ENCODE measurements at places on chromosomes 4 and X. TPM values are rescaled to one million over a fixed set of nuclear protein-coding genes. Genes with fewer than 3 reads are reported as not detected.

SYTL5 gene
- total RNA-seq: 0.21 TPM

MAP3K15 gene
- total RNA-seq: not detected

VCX gene
- 0.76 TPM for total RNA-seq

TBC1D8B gene
- total RNA-seq: 5.3 TPM

UTP14A gene
- total RNA-seq: 8.2 TPM

TEX11 gene
- total RNA-seq: not detected

SHROOM2 gene
- 8.7 TPM for total RNA-seq

FOXR2 gene
- total RNA-seq: not detected

ANXA10 gene
- total RNA-seq: not detected

IL1RAPL1 gene
- not detected for total RNA-seq

POLN gene
- 5.8 TPM for total RNA-seq

IRF2 gene
- 45.7 TPM for total RNA-seq

ALB gene
- not detected for total RNA-seq

SOWAHD gene
- total RNA-seq: 0.69 TPM

STAP1 gene
- not detected for total RNA-seq

FAM47A gene
- total RNA-seq: not detected

ADRA2C gene
- 75.0 TPM for total RNA-seq

CPLX1 gene
- 3.1 TPM for total RNA-seq

GPR82 gene
- total RNA-seq: not detected

DAPP1 gene
- total RNA-seq: 2.0 TPM

TSPAN7 gene
- 85.8 TPM for total RNA-seq

CPE gene
- 85.0 TPM for total RNA-seq

NDNF gene
- 9.7 TPM for total RNA-seq

CT55 gene
- not detected for total RNA-seq

DSPP gene
- not detected for total RNA-seq

ZNF157 gene
- total RNA-seq: not detected

SH3BGRL gene
- 172 TPM for total RNA-seq

IL2 gene
- not detected for total RNA-seq

TLR2 gene
- total RNA-seq: 19.1 TPM

CYLC1 gene
- total RNA-seq: not detected

TEC gene
- total RNA-seq: 6.8 TPM

Data from uterus (tissue), 4 donors.